Germinal center (tissue), 1 donor: ENCODE measurements at places on chromosomes 2 and 18.

DNA sequence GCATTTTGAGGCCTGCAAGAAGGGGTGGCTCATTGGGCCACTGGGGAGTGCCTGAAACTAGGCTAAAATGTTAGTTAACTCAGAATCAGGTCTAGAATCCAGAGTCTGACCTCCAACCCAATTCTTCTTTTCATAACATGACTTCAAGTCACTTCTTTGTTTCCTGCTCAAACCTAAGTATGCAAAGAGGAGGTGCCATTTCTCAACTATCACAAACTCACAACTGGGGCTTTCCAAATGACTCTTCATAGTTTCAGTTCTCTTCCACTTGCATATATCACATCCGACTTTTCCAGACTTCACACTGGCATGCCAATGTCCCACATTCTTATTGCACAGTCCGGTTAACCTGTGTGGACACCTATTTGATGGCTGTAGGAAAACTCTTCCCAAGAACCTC, 211.6 kb downstream of the TCF4 start:
- peak; percentile 3 for DNase-seq

DNA sequence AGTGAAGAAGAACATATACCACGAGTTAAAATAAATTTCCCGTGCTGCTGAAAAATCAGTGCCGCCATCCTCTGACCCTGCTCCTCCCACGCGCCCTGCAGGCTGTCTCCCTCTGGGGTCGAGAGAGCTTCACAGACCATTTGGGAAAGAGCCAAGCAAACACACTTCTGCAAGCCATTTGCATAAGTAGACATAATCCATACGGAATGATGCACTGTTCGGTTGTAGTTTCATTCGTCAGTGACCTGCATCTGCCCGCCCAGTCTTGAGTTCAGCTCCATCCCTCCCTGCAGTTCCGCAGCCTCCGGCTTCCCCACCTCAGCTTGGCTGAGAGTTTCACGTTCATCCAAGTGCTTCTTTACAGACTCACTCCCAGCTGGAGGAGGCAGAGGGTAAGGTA, 69.6 kb downstream of the TRAPPC12 start:
- DNase-seq: no peak

GRCh38 chr18:78861706-78862105, 117.9 kb upstream of the SALL3 start:
- no peak for DNase-seq

DNA sequence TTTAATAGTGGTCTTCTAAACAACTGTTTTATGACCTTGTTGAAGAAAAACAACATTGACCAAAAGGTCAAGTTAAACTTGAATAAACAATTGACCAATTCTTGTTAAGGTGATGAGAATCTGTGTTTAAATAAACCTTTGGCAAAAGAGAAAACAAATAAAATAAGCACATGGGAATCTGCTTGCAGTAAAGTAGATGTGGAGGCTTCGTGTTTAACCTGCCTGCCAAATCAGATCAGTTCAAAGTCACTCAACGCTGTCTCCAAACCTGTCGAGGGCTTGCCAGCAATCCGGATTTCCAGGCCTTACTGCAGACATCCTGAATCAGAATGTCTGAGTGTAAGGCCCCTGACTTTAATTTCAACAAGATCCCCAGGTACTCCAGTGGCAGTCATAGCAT, 55.1 kb upstream of the AQP4 start:
- DNase-seq: no peak

GRCh38 chr2:204713211-204713610, 167.9 kb downstream of the PARD3B start:
- no peak for DNase-seq

- no peak for DNase-seq
These were observed 56.3 kb downstream of the GLI2 start for GRCh38 chr2:120791962-120792297.

GRCh38 chr2:1709946-1710560, 34.3 kb downstream of the PXDN start:
- no peak for DNase-seq

DNA sequence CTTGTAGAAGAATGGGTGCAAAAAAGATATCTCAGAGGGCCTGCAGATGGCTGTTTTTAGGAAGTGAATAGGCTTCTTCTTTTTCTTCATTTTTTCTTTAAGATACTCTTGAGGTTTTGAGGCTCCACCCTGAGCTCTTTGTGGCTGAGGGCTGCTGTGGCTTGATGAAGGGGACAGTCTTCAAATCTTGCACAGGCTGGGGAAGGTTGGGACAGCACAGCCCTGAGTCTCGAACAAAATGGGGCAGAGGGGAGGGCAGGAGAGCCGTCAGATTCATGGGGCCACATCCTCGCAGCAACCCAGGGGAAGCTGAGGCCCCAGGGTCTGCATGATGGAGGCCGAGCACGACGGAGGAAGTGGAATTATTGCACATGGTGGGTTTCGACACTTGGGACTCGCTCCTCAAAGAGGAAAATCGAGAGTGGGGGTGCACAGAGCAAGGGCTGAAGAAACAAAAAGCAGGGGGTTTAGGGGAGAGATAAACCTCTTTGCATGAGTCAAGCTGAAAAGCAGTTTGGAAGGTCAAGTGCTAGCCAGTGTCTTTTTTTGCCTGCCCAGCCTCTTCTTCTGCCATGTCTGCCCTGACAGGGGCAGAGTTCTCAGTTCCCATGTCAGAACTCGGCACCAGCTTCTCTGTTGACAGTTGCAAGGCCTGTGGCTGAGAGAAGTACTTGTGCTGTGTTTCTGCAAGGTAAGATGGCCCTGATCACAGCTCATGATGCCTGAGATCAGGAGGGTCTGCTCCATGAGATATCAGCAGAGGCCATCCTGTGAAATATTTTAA, 19.5 kb downstream of the INPP4A start:
- no peak for DNase-seq

GRCh38 chr2:233433794-233434193, 79.5 kb downstream of the DGKD start:
- no peak for DNase-seq

GRCh38 chr2:40451918-40452605, at the start of gene SLC8A1:
Gene SLC8A1, minus strand, starts transcription at chr2:40452090.
- peak; percentile 41 for DNase-seq

DNA sequence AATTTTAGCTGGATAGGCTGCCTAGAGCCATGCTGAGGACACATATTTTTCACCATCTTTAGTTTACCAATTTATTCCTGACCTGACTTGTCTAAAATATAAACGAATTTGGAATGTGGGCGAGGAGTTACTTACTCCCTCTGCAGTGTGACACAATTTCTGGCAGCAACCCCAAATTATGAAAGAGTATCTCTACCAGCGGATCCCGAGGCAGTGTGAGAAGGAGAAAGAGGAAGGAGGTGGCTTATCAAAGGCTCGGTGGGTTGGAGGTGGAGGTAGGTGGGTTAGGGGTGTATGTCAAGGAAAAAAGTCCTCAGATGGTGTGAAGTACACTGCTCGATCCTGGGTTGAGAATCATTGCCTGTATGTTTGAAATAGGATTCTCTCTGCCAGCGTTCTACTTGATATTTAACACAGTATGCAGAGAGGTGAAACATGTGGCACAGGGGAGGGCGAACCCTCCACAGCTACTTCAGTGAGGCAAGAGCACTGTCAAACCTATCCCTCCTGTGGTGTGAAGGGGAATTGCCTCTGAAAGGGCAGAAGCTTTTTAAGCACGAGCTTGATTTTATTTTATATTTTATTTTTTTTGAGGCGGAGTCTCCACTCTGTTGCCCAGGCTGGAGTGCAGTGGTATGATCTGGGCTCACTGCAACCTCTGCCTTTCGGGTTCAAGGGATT, 76.0 kb downstream of the RFTN2 start:
- DNase-seq: peak; percentile 31

- DNase-seq: no peak
These were observed 341.8 kb downstream of the TMEM182 start for GRCh38 chr2:103103678-103104077.

DNA sequence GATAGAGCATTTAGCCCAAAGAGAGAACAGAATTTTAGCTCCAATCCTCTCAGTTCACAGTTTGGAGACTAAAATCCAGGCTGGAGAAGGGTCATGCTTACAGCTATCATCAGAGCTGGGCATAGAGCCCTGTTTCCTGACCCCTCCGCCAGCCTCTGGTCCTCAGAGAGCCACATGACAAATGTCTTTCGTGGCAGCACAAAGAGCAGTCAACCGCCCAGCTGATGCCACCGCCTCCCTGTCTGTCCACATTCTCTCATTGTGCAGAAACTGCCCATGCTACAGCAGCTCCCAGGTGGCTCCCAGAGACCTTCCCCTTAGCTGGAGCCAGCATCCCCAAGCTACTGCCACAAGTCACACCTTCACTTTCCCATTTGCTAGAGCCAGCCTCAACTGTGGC, 7.6 kb downstream of the KCNK3 start:
- DNase-seq: no peak
